Fibroblast of villous mesenchyme (primary cell): ENCODE measurements at places on chromosomes 6 and 20.
A peak's percentile ranks its signal among the peaks of the same experiment; 100 is the strongest.

DNA sequence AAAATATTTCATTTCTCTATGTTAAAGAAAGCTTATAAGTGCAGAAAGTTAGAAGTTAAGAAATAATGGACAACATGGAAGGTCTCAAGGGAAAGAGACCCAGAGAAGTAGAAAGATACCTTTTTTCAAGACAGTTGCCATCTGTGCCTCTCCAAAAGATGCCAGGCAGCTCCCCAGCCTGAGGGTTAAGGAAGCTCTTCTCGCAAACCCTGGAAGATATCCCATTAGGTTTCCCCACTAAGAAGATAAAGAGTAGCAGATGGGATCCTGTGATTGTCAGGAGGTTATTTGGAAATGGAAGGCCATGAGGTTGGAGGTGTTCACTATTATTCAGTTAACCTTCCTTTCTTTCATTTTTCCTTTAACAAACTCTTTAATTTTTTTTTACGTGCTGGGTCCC lies 110.1 kb upstream of the SIM1 start:
- no peak for DNase-seq

DNA sequence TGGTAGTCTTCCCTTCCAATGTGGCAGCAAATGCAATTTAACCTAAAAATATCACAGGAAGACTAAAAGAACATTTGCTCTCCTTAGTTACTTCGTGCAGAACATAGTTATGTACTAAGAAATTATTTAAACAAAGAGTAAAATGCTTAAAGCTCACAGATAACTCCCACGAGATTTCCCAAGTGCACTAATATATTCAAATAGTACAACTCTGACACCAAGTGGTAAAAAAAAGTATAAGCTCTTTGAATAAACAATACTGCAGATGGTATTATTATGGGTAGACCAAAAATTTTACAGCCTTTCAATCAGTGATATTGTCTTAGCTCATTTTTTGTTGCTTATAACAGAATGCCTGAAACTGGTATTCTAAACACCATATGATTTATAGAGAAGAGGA lies 52.8 kb upstream of the FILIP1 start:
- DNase-seq, result peak; percentile 49

- no peak for DNase-seq
Measured at GRCh38 chr20:58911970-58912369, 59.5 kb downstream of the GNAS start.

DNA sequence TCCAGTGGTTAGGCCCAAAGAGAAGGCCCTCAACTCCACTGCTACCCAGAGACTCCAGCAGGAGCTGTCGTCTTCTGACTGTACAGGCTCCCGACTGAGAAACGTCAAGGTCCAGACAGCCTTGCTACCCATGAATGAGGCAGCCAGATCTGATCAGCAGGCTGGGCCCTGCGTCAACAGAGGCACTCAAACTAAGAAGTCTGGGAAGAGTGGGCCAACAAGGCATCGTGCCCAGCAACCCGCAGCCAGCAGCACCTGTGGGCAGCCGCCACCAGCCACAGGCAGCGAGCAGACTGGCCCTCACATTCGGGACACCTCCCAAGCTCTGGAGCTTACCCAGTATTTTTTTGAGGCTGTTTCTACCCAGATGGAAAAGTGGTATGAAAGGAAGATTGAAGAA lies 8.1 kb downstream of the LYRM2 start:
- no peak for DNase-seq

GRCh38 chr20:11881449-11881848 lies 36.2 kb upstream of the BTBD3 start:
- peak; percentile 92 for DNase-seq

DNA sequence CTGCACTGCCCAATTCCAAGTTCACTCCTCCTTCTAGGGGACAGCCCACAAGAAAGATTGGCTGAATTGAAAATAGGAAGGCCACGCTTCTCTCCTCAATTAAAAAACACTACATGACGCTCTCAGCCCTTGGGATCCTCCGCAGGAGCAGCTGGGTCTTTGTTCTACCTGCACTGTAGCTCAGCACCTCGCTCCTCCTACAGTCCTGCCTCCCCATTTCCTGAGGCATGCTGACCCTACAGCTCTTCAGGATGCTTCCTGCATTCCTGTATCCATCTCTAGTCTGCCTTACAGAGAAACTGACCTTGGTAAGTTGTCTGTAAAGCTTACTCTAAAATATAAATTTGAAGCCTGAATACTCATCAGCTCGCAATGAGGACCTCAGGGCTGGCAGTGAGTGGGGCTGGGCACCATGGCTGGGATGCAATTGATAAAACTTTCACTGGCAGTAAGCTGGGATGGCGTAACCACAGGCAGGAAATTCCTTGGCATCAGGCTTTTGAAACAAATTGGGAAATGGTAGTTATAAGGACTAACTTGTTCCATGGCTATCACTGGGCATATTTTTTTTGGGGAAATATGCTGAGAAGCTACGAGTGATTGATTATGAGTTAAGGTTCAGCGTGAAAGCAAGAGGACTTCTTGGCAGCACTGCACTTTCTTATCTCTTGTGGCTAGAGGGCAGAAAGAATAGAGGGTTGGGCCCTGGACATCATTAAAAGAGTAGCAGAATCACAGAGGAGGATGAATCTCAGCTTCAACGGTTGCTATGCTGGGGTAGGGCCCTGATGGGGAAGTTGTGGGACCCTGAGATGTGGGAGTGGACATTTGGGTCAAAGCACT lies 11.7 kb upstream of the SIRPB1 start:
- DNase-seq, result no peak

GRCh38 chr6:75609639-75610590 lies 8.2 kb downstream of the SENP6 start:
- no peak for DNase-seq

GRCh38 chr6:150981095-150981494 lies 115.6 kb downstream of the MTHFD1L start:
- no peak for DNase-seq

DNA sequence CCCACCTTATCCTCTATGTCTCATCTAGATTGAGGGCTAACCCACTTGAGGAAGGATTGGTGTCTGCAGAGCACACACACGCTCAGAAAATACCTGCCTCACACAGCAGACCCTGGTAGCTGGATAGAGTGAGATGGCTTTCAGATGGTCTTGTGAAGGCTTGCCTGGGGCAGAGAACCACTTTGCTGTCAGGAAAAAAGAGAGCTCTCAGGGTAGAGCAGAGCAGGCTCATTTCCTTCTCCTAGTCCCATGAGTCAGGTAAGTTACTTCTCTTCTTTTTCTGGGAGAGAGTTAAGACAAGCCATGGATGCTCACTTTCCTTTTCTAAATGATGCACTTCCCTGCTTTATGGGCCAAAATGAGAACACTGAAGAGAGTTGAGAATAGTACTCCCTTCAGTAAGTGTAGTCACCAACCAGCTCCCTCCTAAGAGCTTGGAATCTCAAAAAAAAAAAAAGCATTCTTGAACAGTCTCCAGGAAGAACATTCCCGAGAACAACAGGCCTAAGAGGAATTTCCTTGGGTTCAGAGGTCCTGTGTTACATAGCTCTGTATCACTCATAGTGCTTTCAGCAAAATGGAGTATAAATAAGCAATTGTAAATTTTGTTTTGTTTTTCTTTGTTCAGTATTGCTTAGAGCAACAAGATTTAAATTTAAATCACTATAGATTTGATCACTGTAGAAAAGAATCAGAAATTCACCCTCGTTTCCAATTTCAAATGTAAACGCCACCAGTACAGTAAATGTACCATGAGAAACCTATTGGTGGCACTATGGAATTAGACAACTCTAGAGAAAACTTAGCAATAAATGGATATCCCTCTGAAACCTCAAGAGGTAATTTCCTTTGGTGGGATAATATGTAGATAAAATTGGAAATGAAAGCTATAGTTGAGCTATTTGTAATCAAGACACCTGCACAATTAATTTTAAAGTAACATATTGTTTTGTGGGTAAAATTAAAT lies 530.3 kb downstream of the RFPL4B start:
- peak; percentile 76 for DNase-seq
